ENCODE measurements at places on chromosomes 11 and 22.

DNA sequence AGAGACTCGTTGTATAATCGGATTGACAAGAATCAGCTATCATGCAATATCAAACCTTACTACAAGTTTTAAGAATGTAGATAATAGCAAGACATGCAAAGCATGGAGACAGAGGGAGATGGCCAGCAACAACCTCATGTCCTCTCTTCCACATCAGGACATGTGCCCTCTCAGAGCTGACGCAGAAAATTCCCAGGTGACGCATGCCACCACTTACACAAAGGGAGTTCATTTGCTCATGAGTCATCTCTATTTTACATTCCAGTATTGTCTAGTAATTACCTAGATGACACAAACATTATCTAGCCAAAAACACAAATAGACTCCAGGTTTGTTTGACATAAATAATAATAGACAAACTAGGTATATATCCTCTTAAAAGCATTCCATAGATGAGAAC is 38.1 kb upstream of the OPCML start:
- DNase-seq = no peak

DNA sequence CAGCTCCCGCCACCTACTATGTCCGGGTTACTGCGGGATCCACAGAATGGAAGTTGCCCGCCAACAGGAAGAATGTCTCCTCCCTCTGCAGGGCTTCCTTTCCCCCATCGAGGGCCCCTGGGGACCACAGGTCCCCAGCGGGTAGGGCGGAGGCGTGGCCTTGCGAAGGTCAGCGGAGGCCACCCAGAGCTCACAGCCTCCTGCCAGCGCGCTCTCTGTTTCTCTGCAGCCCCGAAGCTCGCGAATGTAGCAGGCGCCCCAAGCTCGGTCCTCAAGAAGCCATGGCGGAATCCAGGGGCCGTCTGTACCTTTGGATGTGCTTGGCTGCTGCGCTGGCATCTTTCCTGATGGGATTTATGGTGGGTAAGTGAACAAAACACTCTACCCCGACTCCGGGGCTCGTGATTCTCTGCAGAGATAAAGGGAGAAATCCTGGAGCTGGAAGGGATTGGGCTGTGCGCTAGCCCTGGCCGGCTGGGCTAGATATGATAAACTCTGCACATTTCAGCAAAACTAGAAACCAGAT is at the start of gene NAALAD2:
TSS of gene NAALAD2 (plus strand) at position 186 of the 526 bp plus-strand sequence. CDS start at position 282, 96 bp downstream.
- no peak for DNase-seq

DNA sequence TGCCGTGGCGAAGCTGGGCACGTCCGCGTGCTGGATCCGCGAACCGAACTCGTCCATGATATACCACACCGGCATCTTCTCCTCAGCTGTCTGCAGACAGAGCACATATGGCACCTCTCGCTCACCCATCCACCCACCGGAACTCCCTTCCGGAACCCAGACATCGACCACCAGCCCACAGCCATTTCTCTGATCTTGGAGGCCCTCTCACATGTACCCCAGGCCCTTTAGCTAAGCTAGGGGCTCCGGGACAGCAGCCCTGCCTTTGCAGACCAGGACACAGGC is 7.1 kb downstream of the TTLL12 start:
- no peak for DNase-seq

DNA sequence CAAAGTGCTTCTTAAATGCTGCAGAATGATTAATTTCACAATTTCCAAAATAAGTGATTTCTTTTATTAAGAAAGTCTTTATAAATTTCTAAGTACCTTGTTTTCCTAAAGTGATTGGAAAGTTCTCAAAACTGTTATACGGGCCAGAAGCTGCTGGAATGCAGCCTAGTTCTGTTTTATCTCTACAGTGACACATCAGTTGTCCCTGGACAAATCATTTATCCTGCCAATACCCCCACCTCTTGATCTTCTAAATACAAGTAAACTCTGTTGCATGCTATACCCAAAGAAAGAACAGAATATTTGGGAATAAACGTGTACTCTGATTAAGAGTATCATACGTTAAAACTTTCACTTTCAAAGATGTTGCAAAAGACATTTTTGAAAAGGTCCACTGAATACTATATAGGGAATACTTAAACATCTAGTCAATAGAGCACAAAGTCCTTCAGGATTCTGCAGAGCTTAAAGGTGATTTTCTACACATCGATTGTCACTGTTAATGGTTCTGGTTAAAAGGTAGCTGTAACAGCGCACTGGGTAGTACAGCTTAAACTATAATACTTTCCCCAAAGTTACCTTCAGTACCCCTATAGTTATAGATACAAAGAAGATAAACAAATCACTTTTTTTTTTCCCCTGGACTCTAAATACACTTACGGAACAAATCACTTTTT is 92.1 kb upstream of the APOA1 start:
- no peak for DNase-seq

DNA sequence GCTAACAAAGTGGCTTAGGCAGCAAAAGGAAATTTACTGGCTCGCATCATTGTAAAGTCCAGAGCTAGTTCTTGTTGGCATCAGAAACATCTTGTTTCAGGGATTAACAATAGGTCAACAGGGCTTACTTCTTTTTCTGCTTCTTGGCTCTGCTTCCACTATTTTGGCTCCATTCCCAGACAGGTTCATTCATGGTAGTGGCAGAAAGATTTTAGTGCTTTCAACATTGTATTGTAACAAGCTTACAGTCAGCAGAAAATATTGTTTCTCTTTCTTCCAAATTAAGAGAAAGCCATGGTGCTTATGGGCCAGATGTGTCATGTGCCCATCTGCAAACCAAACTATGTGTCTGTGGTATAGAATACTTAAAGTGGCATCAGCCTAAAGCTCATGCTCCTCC is 315.6 kb downstream of the RAB38 start:
- DNase-seq = no peak

Measured in CD4-positive, alpha-beta T cell treated with Interferon alpha-2 for 1 hour (primary cell).